ENCODE measurements at places on chromosomes 7 and 10.

- DNase-seq = no peak
Measured at GRCh38 chr7:1781369-1781768, 111.3 kb downstream of the ELFN1 start.

- DNase-seq = no peak
Measured at GRCh38 chr7:99290980-99291607, 18.5 kb downstream of the MYH16 start.

DNA sequence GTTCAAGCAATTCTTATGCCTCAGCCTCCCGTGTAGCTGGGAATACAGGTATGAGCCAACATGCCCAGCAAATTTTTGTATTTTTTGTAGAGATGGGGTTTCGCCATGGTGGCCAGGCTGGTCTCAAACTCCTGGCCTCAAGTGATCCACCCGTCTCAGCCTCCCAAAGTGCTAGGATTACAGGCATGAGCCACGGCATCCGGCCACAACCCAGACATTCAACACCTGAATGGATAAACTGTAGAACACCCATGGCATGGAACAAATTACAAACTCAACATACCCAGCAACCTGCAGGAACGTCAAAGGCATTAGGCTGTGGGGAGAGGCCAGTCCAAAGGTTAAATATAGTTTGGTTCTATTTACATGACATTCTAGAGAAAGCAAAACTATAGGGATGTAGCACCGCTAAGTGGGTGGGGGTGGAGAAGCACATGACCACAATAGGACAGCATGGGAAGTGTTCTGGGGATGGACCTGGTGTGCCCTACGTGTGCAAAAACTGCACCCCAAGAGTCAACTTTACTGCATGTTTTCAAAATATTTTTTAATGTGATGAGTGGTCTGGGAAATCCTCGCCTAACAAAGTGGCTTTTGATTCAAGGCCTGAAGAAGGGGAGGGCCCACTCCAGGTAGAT, 6.5 kb upstream of the PGAM2 start:
- DNase-seq = no peak

DNA sequence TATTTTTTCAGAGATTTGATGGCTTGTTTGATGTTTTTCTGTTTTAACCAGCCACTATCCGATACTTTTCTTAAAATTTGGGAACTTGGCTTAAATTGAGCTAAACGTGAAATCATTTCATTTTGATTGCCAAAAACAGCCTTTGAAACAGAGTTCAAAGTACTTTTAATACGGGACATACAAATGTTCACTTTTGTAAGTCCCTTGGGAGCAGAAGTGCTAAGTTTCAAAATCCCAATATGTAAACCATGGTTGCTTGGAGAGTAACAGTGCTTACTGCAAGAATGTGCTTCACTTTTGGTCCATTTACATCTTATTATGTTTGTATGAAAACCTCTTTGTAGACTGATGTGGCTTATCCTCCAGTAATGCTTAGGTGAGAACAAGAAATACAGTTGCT, 10.9 kb downstream of the PNPLA8 start:
- no peak for DNase-seq

GRCh38 chr10:111410740-111411139, 333.9 kb downstream of the ADRA2A start:
- DNase-seq = no peak

- no peak for DNase-seq
Measured at GRCh38 chr10:61169294-61169693, 225.3 kb upstream of the RHOBTB1 start.

DNA sequence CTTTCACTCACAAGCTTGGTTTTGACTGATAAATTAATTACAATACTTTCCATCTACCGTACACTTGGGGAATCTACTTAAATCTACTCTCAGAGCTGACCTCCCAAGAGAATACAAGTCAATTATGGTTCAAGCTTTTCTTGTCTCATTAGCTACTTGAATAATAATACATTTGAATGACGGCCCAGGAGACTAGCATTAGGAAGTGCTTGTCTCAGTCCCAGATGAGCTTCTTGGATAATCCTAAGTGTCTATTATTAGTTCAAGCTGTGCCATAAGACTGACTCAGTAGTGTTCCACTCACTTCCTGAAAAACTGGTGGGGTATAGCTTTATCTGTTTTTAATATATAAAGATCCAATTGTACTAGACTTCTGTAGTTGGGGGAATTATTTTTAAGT, 100.2 kb downstream of the GNAT3 start:
- DNase-seq = no peak

DNA sequence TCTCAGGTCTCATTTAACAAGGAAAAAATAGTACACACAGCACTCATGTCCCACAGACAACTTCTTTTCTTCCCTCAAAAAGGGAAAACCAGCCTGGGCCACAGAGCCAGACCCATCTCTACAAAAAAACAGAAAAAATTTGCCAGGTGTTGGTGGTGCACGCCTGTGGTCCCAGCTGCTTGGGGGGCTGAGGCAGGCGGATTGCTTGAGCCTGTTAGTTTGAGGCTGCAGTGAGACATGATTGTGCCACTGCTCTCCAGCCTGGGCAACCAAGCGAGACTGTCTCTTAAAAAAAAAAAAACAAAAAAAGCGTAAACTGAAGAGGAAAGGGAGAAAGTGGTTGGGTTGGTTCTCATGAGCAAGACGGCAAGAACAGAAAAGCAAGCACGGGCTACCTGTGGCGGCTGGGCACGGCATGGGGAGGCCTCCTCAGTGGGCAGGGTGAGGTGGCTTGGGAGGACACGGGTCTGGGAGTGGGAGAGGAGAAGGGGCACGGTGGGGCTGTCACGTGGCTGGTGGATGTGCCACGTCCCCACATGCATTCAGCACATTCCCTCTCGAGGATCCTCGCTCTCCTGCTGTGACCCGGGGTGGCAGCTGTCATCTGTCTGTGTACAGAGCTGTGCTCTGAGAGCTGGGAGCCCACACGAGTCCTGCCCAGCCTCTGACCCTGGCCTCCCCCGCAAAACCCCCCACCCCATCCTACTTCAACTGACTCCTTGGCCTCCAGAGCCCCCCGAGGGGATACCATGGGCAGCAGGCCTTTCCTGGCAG, 219.7 kb downstream of the MLLT10 start:
- no peak for DNase-seq

DNA sequence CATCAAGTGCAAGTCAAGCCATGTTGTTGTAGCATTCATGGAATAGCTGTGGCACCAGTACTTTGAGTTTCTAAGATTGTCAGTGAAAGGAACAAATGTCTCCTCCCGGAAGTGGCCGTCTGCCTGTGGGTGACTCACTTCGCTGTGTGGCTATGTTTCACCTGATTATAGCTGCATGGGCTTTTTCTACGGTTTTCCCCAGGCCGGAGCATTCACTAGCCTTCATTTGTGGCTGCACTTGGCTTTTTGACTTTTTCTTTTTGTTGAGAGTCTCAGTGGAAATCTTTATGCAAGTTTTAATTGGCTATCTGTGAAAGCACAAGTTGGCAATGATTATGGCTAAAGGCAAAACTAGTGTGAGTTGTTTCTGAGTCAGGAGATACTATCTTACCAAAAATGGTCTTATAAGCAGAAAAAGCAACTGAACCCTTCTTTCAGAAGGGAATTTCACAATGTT, 35.0 kb downstream of the SRI start:
- no peak for DNase-seq

GRCh38 chr10:110883924-110884323, 12.2 kb downstream of the PDCD4 start:
- no peak for DNase-seq

DNA sequence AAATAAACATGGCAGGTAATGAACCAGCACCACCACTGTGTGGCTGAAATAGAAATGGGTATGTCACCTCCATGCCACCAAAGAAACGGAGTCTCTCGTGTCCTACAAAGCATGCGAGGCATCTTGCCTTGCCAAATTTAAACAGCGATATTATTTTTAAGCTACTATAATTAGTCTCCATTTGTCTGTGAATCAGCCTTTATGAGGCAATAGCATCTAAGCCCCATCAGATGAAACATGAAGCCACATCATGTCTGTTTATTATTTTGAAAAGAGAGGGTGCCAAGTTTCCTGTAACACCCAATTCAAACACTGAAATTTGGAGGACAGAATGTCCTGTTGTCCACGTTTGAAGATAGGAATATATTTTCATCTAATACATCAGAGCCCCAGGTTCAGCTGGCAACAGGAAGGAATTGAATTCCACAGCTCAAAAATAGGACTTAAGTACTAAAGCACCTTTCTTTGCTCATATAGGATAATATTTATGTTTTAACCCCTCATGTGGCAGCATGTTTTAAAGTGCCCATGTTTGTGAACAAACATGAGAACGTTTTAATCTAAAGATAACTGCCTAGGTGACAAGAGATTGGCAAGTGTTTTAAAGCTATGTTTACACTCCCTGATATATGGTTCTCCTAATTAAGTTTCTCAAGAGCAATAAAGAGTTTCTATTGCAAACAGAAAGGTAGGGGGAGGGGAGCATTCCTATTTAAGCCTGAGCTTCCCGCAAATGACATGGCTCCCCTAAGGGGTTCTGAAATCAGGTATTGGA, 86.8 kb downstream of the SORBS1 start:
- DNase-seq = no peak

GRCh38 chr10:55104738-55105137, 303.7 kb upstream of the PCDH15 start:
- DNase-seq = no peak

GRCh38 chr10:69004821-69005220, 16.2 kb downstream of the KIFBP start:
- DNase-seq = no peak

GRCh38 chr7:2360796-2361195, 6.2 kb downstream of the EIF3B start:
- no peak for DNase-seq

- DNase-seq = peak; percentile 13
Measured at GRCh38 chr7:134515569-134516468, 11.5 kb upstream of the AKR1B10 start.
